Gastroesophageal sphincter (tissue), 4 donors: ENCODE measurements at places on chromosomes 5 and 9. TPM values are rescaled to one million over a fixed set of nuclear protein-coding genes. Genes with fewer than 3 reads are reported as not detected.

Gene TEX48
- not detected for total RNA-seq

Gene DHX29
- 38.9 TPM for total RNA-seq

Gene STC2
- total RNA-seq, result 58.7 TPM

Gene IFNA13
- not detected for total RNA-seq

Gene ZDHHC11
- 11.6 TPM for total RNA-seq

DNA sequence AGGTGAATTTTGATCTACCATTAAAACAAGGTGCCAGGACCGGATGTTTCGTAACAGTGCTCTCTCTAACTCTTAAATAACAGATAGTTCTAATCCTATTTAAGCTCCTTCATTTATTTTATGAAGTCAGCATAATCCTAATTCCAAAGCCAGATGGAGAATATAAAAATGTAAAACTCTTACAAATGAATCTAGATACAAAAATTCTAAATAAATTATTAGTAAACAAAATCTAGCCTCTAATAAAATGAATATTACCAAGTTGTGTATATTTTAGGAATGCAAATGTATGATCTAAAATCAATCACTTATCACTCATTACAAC is 32.4 kb upstream of the IL33 start:
- ATAC-seq, result no peak

GRCh38 chr9:137029058-137029936 is 1.3 kb upstream of the ABCA2 start:
- ATAC-seq, result peak; percentile 57

- no peak for ATAC-seq
These were observed 18.3 kb upstream of the TNFSF15 start for GRCh38 chr9:114824110-114824509.

GRCh38 chr5:179421144-179421901 is 76.1 kb upstream of the ADAMTS2 start:
- no peak for ATAC-seq

DNA sequence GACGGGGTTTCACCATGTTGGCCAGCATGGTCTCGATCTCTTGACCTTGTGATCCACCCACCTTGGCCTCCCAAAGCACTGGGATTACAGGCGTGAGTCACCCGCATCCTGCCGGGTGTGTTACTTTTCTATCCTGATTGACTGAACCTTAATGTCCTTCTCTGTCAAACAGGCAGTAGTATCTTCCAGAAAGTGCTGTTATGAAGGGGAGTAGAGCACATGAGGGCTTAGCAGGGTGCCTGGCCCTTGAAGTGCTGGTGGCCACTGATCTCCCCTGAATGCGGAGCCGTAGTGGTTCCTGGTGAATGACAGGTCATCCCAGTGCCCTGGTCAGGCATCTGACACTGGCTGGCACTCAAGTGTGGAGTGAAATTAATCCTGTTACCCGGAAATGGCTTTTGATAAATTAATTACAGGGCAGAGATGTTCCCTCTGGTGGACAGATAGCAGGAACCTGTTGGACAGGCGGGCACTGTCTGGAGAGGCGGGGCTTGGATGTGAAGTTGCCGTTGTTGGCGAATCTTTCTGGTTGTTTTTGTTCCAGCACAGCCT is 28.4 kb downstream of the PRRC2B start:
- peak; percentile 47 for ATAC-seq

- ATAC-seq, result peak; percentile 87
These were observed 101.1 kb downstream of the RGS3 start for GRCh38 chr9:113564498-113565237.

DNA sequence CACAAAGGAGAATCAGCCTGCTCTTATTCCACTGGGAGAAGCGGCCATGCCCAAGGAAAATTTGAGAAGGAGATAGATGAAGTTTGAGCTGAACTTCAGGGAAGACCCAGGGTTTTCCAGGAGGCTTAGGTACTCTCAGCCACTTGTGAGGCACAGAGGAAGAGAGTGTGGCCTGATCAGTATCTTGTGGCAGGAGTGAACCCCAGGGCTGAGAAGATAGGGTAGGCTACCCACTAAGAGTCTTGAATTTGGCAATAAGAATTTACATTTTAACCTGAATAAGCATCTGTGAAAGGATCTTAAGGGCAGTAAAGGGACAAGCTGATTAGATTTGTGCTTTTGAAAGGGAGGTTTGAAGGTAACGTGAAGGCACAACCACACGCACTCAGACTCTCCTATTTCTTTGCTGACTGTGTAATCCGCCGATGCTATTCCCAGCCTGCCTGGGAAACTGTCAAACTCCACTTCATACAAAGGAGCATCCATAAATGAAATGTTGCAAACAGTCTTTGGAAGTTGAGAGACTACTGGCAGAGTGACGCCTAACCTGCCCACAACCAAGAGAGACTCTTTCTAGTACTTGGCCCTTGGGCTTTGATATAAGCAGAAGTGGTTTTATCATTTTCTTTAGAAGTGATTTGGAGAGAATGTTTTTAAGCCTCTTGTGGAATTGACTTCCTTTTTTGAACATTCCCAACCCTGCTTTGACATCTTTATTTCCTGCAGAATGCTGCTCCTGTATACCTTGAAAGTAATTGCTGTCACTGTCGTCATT is 108.2 kb upstream of the VCAN start:
- ATAC-seq, result no peak

- no peak for ATAC-seq
These were observed 243.7 kb downstream of the MPDZ start for GRCh38 chr9:13035822-13036221.

DNA sequence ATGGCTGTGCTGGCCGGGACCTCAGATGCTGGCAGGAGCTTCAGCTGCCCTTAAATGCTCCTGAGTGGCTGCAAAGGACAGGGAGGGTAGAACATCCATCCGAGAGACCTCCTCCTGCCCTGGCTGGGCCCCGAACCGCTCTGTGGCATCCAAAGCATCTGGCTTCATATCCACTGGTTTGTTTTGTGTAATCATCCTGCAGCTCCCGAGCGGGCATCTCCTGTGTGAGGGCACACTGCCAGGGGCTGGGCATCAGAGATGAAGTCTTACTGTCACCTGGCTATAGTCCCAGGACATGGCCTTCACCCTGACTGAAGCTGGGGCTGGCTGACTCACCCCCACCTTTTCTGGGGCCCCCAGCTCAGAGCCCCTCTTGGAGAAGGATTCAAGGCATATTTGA is 18.5 kb upstream of the NTNG2 start:
- no peak for ATAC-seq

DNA sequence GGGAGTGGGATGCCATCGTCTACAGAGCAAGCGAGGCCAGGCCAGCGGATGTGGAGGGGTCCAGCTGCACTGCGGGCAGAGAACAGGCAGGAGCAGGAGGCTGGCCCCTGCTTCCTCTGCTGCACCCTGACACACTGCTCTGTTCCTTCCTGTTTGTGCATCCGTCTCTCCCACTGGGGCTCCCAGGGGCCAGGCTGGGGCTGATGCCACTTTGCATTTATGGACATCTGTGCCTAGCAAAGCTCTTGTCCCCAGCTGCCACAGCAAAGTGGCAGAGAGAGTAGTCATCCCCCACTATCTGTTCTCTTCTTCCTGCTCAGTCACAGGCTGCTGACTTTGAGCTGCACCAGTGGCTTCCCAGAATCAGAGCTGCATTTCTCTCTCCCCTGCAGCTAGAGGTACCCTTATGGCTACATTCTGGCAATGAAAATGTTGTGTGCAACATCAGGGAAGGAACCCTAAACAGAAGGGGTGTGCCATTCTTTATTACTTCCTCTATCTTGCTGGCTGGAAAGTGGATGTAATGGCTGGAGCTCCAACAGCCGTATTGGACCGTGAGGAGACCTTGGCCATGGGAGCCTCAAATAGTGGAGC is 4.2 kb upstream of the NINJ1 start:
- no peak for ATAC-seq
